CD4-positive, alpha-beta T cell treated with Interleukin-21 for 1 hour (primary cell): ENCODE measurements at places on chromosomes 7 and 10.

DNA sequence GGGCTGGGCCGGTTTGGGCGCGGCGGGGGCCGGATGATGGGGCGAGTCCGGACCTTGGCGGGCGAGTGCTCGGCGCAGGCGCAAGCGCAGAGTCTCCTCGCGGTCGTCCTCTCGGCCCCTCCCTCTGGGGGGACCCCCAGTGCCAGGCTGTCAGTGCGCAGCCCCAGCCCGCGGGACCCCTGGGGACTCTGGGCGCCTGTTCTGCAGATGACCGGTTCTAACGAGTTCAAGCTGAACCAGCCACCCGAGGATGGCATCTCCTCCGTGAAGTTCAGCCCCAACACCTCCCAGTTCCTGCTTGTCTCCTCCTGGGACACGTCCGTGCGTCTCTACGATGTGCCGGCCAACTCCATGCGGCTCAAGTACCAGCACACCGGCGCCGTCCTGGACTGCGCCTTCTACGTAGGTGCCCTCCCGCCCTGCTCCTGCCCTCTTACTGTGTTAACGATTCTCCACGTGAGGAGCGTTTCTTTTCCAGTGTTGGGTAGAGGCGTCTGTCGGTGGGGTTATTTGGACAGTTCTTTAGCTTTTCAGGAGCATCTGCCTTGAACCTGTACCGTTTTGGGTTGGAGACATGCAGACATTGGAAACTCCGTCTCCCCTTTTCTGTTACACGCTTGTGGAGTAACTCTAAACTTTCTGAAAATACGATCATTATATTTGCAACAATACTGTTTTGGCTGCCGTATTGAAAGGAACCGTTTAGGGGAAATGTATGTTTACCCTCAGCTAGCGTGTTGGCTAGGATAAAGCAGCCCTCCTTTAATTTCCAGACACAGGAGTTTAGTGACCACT, 706 bp downstream of the BUB3 start:
- peak; percentile 46 for DNase-seq

- peak; percentile 65 for DNase-seq
Observed at GRCh38 chr7:21352540-21353387, 75.1 kb upstream of the SP4 start.

GRCh38 chr7:8433477-8434289, at the start of gene NXPH1:
TSS of gene NXPH1 (plus strand) at chr7:8433609.
- DNase-seq = no peak

DNA sequence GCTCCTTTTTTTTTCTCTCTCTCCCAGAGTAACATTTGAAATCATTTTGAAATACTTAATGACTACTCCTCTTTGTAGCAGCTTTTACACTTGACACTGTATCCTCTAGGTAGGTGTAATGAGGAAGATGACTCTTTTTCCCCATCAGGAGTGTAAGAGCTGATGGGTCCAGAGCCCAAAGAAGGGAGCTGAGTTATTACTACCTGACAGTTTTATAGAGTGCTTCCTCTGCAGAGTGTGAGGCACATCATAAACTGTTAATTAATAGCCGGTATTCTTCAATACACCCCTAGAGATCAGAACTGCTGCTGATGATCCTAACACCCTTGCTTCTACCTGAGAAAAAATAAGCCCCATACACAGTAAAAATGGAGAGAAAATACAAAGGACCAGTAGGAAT, 279.8 kb upstream of the SEMA3A start:
- DNase-seq = no peak

GRCh38 chr10:58919927-58920654, 256.4 kb upstream of the PHYHIPL start:
- no peak for DNase-seq

DNA sequence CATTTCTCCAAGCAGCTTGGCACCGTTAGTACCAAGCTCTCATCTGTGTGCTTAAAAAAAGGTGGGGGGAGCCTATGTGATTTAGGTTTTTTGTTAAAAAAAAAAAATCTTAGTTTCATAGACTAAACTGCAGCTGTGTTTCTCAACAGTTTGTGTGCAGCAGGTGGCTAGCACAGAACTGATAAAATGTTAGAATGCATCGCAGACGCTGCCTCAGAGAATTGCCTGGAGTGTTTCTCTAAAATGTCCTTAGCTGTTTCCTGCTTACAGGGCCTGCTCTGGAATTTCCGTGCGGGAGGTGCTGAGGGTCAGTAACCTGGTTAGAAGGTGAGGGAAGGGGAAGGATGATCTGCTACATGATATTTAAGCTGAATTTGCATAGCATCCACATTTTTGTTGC, 268.9 kb downstream of the PLXDC2 start:
- no peak for DNase-seq

GRCh38 chr7:33937871-33938270, 32.5 kb downstream of the BMPER start:
- DNase-seq = no peak

- no peak for DNase-seq
Observed at GRCh38 chr7:157113607-157114006, 25.1 kb upstream of the UBE3C start.

DNA sequence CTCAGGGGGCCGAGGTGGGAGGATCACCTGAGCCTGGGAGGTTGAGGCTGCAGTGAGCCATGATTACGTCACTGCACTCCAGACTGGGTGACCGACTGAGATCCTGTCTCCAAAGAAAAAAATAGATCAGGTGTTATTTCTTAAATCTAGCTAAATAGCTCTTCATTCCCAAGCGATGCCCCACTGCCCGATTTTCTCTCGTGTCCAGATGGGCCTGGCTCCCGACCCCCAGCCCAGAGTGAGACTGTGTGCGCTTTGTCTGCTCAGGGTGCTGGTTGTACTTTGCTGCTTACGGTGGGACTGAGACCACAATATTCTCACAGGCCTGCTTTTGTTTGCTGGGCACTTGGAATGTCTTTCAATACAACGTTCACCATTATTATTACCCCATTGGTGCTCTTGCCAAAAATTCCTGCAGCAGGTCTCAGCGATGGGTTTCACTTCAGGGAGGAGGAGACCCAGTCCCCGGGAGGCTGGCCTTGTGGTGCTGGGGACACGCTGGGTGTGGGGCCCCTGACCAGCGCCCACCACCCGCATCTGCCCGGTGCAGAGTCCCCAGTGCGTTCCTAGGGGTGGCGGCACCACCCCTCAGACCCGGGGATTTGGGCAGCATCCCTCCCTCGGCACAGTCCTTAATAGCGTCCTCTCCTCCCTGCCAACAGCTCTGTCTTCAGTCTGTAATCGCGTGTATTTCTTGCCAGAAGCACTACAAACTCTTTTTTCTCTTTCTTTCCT, 20.4 kb upstream of the DPYSL4 start:
- DNase-seq = no peak

DNA sequence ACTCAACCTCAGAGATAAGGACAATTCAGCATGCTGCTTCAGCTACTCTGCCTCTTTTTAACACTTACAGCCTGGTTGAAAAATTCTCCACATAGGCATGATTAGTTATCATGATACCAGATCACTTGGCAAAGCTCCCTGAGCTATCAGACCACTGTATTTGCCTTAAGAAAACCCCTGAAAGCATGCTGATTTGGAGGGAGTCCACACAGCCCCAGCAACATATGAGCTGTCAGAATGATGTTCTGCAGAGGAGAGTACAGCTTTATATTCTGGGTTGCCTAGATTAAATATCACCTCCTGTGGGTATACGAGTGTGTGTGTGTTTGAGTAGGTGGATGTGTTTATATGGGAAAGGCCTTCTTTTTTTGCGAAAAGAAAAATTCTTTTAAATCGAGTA, 170.2 kb upstream of the CHRM2 start:
- no peak for DNase-seq

DNA sequence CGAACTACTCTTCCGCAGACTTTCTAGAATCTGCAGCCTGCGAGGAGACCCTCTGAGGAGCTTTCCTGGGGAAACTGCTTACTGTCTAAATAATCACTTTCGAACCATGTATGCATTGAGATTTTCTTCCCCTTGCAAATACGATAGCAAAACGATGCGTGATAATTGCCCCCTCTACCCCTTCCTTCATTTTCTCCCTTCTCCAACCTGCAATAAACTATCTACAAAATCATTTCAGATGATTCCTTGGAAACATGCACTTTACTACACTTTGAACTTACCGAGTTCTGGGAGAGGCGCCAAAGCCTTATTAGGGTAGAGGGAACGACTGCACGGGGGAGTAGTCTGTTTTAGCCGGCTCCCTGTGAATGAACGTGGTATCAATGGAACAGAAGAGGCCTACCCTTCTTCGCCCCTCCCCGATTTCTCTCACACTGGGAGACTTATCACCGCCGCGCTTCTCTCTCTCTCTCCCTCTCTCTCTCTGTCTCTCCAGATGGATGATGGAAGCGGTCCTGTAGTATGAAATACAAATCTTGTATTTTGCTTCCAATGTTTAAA, at the start of gene FGFBP3:
TSS of gene FGFBP3 (minus strand) at position 370 of the 561 bp plus-strand sequence. CDS start 517 bp downstream, outside the sequence.
- peak; percentile 38 for DNase-seq

DNA sequence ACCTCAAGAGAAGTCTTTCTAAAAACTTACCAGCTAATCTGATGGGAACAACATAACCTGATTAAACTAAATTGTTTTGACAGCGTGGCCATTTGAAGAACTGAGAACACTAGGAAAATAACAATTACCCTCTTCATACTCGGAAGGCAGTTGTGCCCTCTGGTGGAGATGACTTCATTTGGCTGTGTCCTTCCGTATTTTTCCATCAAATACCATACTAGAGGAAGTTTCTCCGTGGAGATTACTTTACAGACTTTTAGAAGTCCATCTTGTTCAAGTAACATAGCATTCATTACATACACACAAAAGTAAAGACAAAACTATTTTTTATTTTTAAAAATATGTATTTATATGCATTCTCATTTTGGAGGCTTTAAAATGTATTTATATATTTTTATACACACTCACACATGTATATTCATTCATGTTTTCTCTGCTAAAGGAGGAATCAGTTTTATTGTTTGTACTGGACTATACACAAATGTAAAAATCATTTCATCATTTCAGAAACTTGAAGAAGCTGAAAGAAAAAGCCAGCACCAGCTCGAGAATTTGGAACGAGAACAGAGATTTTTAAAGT, 25.2 kb downstream of the SMNDC1 start:
- peak; percentile 67 for DNase-seq

GRCh38 chr10:30583778-30584415, 45.7 kb downstream of the LYZL2 start:
- DNase-seq = peak; percentile 16

- DNase-seq = no peak
Observed at GRCh38 chr7:80105701-80106408, 28.8 kb upstream of the GNAI1 start.

- no peak for DNase-seq
Observed at GRCh38 chr7:97770850-97771249, 39.0 kb downstream of the TAC1 start.

GRCh38 chr7:98763441-98763840, 106.4 kb downstream of the TMEM130 start:
- no peak for DNase-seq

DNA sequence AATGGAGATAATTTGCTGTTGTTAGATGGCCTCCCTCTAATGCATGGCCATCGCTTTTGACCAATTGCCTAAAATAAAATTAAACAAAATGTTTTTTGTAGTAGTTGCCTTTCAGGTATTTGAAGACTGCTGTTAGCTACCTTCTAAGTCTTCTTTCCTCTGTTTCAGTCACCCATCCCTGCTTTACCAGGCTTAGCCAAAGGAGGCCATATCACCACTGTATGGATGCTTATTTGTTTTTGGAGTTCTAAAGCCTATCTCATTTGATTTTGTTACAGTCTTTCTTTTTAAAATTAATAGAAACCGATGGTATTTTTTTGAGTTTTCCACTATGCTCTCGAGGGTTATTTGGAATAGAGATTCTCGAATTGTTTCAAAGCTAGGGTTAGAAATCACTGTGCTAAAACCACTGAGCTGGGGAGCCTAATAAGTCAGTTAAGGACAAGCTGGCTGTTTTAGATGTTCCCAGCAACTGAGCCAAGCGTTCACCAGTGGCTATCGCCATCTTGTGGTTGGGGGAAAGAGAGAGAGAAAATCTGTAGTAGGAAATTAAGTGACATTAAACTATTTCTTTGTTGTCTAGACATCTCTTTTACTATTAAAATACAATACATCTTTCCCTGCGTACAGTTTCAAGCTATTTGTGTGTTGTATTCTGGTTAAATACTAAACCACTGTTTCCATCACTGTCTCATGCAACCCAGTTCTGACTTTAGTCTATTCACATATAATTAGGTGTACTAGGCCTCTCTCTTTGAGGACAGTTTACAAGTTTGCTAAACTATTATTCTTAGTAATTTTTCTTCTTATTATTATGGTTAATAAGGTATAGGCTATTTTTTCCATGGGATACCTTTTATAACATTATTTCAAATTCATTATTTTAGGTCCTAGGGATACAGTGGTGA, 52.2 kb downstream of the GPR158 start:
- DNase-seq = peak; percentile 2

- DNase-seq = peak; percentile 34
Observed at GRCh38 chr10:124225467-124226270, 132.3 kb upstream of the CHST15 start.

DNA sequence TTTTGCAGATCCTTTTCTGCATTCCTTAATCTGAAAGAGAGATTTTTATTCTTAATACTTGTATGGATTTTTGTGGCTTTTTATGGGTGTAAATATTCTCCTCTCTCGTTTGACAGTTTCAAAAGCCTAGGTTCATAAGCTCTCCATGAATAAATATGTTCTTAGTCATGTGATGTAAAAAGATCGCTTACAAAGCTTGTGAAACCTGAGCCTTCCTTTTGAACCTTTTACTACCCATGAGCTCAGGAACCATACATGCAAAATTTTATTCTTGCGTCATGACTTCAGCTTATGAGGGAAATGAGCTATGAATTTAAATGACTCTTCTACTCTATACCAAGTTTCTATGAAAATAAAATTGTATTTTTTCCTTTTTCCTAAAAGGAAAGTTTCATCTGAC, 98.7 kb downstream of the POLL start:
- DNase-seq = no peak

DNA sequence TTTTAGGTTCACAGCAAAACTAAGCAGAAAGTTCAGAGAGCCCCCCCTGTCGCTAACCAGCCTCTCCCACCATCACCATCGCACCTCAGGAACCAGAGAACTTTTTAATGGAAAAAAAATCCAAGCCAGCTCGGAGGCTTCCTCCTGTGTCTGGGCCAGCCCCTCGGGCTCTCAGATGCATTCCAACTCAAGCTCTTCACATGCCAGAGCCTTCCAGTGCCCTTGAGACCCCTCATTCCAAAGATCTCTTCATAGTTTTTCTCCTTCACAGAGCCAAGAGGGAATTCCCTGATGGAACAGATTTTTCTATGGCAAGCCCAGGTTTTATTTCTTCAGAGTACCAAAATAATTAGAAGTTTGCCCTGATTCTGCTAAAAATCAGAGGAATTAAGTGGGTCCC, 153.4 kb upstream of the LANCL2 start:
- no peak for DNase-seq
